ENCODE measurements at places on chromosomes 2 and 18.

GRCh38 chr2:222179592-222179991 lies 119.2 kb downstream of the PAX3 start:
- DNase-seq, result no peak

GRCh38 chr2:61091485-61091884 lies 25.8 kb downstream of the SANBR start:
- DNase-seq, result no peak

DNA sequence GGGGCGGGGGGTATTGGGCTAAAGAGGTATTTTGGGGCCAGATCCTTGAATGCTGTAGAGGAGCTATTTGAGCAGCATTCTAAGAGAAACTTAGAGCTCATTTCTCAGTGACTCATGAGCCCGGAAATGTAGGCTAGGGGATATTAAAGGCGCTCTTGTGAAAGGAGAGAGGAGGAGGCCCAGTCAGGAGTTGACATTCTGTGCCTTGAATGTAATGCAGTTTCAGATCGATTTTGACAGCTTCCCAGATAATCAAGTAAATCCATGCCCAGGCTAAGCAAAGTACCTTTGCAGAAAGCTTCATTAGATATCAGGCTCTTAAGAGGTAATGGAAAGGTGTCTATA lies 1.5 kb downstream of the CAB39 start:
- DNase-seq, result no peak

- no peak for DNase-seq
These were observed 140.0 kb upstream of the ST6GAL2 start for GRCh38 chr2:107025869-107026380.

DNA sequence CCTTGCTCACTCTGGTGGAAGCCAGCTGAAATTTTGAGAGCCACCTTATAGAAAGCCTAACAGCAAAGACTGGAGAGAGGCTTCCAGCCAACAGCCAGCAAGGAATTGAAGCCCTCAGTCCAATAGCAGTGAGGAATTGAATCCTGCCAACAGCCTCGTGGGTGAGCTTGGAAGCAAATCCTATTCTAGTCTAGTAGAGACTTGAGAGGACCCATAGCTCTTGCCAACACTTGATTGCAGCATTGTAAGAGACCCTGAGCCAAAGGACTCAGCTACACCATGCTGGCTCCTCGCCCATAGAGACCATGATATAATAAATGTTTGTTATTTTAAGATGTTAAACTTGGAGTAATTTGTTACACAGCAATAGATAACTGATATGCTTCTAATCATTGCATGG lies 403.0 kb upstream of the TNP1 start:
- DNase-seq, result no peak

DNA sequence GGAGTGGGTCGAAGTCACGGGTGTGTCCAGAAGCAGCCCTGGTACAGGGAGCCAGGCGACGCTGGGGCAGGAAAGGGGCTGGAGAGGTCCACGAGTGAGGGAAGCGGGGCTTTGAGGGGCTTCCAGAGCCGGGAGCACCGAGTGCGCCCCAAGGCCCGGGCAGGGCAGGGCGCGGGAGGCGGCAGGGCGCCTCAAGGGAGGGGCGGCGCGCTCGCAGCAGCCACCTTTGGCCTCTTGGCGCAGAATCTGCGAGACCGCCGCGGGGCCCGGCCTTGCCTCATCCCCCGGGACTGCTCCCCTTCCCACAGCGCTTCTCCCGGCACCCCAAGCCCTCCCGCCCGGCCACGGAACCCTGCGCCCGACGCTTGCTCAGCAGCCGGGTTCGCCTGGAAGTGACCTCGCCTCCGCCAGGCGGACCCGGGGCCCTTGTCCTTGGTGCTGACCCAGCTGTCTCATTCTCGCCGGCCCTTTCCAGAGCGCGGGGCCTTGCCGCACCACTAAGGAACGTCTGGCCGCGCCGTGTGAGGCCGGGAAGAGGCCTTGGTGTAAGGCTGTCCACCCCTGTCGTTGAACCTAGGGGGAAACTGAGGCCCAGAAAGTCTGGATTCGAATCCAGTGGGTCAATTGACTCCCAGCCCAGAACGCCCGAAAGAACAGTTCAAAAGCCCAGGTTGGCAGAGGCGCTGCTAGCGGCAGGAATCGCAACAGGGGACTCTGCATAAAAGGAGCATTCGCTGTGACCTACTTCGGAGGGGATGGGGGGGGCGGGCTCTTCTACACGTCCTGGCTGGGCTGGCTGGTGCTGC lies 584 bp upstream of the DNER start:
- DNase-seq, result no peak

DNA sequence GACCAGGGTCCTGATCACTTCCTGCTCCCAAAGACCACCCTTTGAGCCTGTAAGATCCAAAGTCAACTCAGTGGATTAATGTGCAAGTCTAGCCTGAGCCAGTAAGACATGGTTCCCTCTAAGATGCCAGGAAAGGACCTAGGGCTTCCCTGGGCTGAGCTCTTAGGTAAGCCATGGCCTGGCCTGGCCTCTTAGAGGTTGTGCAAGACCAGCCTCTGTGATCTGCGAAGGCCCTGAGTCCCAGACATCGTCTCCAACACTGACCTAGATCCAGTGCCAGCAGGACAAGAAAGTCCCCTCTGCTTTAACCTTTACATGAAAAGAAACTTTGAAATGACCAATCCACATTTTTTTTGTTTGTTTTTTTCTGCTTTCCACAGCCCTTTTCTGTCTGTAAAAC lies 73.6 kb upstream of the CYP1B1 start:
- DNase-seq, result no peak

DNA sequence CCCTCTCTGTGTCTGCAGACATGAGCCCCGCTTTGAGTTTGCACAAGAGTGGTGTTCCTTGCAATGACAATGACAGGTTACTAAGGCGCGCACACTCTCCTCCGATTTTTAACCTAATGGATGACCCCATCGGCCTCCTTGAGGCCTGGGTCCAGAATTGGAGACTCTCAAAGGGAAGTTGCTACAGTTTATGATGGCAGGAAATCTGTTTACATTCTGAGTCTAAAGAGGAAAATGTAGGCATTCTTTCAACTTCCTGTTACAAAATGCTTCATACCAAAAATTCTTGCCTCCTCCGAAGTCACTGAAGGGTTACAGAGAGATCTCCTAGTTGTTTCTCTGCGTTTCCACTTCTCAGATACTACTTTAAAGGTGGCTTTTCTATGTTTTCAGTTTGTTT lies 225.3 kb upstream of the AGAP1 start:
- DNase-seq, result no peak

DNA sequence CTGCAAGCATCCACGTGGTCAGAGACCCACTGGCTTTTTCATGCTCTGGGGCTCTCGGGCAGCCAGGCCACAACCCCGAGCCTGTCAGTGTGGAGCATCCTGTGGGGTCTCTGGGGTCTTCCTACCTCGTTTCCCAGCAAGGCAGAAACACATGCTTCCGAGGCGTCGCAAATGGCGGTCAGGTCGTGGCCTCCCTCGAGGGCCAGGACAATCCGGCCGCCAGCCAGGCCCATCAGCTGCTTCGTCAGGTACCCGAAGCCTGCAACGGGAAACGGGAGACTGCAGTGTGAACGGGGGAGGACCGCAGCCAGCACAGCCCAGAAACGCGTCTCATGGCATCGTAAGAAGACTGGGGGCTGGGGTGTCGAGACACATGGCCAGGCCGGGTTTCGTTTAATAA lies 218.7 kb downstream of the TWIST2 start:
- DNase-seq, result no peak

- DNase-seq, result no peak
These were observed 137.7 kb downstream of the THADA start for GRCh38 chr2:43458014-43458628.

- DNase-seq, result no peak
These were observed 37.0 kb upstream of the PKDCC start for GRCh38 chr2:42010743-42011298.

- no peak for DNase-seq
These were observed 24.9 kb upstream of the RHOB start for GRCh38 chr2:20421988-20422370.

DNA sequence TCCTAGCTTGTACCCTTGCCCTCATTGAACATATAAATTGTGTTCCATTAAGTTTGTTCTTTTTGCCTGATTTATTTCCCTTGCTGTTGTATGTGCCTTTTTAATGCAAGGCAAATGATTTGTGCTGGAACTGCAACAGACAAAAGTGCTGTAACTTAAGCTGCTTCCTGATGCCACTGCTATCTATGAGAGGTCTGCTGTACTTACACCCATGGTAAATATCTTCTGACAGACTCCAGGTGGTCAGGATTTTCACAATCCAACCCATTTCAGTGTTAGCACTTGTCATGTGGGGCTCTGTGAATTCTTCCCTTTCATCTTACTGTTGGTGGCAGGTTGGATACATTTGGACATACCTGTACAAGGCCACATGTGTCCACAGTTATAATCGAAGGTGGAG lies 63.5 kb downstream of the ARHGAP15 start:
- no peak for DNase-seq

GRCh38 chr18:13611142-13611600 lies 115.2 kb downstream of the FAM210A start:
- DNase-seq, result no peak

- no peak for DNase-seq
These were observed 77.4 kb downstream of the DYSF start for GRCh38 chr2:71530641-71531332.

DNA sequence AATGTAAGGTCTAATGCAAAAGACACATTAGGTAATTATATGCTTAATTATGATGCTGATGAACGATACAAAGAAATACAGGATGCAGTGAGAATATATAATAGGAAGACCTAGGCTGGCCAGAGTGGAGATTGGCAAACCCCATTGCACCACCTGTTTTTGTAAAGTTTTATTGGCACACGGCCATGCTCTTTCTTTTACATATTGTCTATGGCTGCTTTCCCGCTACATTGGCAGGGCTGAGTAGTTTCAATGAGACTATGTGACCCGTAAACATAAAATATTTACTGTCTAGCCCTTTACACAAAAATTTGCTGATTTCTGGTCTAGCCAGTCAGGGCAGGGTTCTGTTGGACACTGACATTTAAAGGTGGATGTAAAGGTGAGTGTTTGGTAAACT lies 5.4 kb downstream of the SEC11C start:
- DNase-seq, result no peak

- no peak for DNase-seq
These were observed 439.3 kb upstream of the TRIB2 start for GRCh38 chr2:12277241-12278034.

DNA sequence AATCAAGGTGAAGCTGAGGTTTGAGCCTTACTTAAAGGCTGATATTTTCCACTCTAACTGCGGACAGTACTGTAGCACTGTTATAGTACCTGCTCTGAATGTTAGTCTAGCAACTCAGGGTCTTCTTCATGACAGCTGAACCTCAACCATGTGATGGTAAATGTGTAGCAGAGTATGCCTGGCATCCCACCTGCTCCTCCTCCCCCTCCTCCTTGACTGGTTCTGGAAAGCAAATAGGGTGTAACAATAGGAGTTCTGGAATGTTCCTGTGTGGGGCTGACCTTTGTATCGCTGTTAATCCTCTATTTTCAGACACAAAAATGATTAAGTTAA lies 447 bp upstream of the CCL20 start:
- no peak for DNase-seq

- DNase-seq, result no peak
These were observed 357.6 kb downstream of the DSC3 start for GRCh38 chr18:30684825-30685481.

DNA sequence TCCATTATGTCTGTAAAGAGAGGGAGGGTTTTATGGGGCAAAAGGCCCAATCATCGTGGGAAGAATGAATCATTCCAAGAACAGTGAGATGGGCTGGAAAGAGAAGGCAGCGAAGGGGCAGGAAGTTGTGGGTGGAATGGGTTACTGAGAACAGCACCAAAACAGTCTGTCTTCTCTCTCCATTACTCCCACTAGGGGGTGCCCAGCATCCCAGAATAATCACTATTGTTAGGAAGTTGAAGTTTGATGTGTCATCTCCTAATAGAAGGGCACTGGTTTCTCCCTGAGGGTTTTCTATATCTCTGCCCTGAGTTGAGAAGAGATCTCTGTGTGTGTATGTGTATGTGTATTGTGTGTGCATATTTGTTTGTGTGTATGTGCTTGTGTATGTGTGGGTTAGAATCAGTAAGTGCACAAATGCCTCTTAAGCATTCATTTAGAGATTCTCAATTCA lies 76.6 kb upstream of the MAP4K3 start:
- no peak for DNase-seq

DNA sequence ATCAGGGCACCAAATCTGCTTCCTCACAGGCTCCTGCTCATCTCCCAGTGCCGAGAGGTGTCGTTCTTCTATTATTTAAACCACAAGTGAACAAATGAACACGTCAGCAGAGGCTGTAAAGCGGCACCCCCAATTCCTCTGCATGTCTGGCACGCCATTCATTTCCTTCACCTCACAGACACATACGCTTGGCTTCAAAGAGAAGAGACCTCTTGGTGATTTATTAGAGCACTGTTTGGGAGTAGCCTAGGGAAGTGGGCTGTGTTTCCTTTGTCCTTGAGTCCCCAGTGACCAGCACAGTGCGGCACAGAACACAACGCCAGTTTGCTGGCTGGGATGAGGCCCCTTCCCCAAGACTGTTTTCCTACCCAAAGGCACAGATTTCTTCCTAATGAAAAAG lies 184.3 kb upstream of the REV1 start:
- no peak for DNase-seq

- DNase-seq, result no peak
These were observed 5.0 kb downstream of the SFTPB start for GRCh38 chr2:85662899-85663593.

DNA sequence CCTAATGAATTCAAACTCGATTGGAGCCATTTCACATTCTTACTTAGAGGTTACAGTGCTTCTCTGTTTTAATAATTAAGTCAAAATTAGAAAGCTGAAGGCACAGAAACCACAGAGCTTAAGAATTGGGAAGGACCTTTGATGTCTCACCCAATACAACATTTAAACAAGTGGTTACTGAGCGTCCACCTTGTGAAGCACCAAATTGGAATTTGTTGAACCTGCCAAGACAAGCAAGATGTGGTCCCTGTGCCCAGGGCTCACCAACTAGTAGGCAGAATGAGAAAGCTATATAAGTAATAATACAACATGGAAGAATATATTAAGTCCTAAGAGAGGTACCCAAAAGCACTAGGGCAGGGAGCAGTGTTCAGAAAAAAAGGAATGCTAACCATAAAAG lies 64.5 kb upstream of the NPAS2 start:
- DNase-seq, result no peak

DNA sequence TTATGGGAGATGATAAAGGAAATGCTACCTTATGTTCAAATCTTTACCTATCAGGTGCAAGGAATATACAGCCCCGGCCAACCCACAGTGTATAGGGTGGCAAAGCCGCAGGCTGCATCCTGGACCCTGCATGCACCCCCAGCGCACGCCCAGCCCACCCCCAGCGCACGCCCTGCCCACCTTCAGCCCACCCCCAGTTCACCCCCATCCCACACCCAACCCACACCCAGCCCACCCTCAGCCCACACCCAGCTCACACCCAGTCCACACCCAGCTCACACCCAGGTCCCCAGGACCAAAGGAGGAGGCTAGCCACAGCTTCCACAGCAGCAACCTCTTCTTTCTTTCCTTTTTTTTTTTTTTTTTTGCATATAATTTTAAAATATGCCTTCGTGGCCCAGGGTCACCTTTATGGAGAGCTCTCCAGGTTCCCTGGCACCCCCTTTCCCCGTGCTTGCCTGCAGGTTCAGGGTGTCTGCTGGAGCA lies 120.9 kb downstream of the PTGR3 start:
- DNase-seq, result no peak

GRCh38 chr2:232246245-232246644 lies 132.3 kb upstream of the ALPP start:
- DNase-seq, result no peak

Data from NCI-H187 treated with DMSO at 0.1 percent for 48 hours (cell line).